ENCODE measurements at places on chromosomes 1 and 21. TPM values are rescaled to one million over a fixed set of nuclear protein-coding genes. Genes with fewer than 3 reads are reported as not detected.

GRCh38 chr1:206537141-206537540, 29.8 kb downstream of the RASSF5 start:
- no peak for DNase-seq

DNA sequence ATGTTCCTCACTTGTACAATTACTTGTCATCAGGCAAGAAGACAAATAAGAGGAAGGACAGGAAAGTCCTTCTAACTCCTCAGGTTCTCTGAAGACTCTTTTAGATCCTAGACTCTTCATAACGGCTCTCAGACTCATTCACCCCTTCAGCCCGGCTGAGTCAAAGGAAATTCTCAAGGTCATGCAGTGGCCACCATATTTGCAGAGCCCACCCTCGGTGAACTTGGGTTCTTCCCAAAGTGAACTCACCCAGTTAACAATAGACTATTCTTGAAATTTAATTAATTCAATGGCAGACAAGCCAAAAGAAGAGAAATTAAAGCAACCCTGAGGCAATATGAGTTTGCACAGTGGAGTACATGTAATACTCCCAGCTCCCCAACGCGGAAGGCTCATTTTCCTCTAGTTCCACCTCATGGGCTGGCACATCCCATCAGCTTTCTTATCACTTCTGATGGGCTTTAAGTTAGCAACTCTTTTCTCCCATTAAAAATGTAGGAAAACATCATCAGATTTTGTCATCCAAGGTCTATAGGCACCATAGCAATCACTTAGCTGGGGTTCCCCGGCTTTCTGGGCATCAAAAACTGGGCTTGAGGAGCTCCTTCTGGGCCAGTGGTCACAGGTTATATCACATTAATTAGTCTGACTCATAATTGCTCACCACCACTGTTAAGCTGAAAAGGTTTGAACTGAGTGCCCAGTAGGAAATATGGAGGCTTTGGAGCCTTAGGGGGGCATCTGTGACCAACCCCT, 27.8 kb upstream of the TIAM1 start:
- no peak for DNase-seq

- peak; percentile 92 for DNase-seq
Observed at GRCh38 chr1:111739925-111740765, 950 bp upstream of the INKA2 start.

GRCh38 chr1:113872219-113872935, 865 bp upstream of the PTPN22 start:
- no peak for DNase-seq

Gene ATP6V1G3
- total RNA-seq: 0.36 TPM

Gene UBAP2L
- 98.1 TPM for total RNA-seq

Gene UMODL1
- total RNA-seq: not detected

Gene TMEM269
- under 0.01 TPM for total RNA-seq

All from osteoblast (primary cell).